Activated T-helper 1 cell treated with anti-CD3 and anti-CD28 coated beads, Interleukin-2, amount 50 U/mL, for 16 hours (primary cell): ENCODE measurements at places on chromosomes 4 and X.

DNA sequence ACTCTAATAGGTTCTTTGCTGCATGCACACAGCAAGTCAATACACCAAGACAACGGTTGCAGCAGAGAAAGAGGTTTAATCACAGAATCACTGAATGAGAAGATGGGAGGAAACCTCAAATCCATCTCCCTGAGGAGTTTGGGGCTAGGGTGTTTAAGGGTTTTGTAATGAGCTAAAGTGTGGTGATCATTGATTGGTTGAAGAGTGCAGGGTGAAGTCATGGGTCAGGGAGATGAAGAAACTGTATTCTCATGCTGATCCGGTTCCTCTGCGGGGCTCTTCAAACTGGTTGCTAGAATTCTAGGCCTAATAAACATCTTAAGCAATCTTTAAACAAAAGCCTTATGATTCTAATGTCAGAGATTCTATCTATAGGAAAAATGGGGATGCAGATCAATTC lies 432.5 kb upstream of the FAM47C start:
- DNase-seq: no peak

DNA sequence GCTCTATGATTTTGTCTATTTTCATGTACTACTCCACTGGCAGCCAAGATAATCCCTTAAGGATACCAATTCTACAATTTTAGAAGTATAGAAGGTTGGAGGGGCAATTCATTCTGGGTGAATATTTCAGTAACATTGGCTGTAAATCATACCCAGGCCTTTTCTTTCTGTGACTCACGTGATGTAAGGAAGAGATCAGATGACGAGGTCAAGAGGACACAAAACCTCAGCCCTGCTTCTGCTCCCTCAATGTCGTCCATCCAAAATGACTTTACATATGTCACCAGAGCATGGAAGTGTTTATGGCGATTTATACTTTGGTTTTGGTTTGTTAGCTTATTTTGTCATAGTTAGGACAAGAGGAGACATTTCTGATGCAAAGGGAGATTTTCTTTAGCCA lies 70.7 kb upstream of the SLC4A4 start:
- DNase-seq: no peak

- DNase-seq: no peak
Observed at GRCh38 chrX:105063743-105064142, 156.8 kb downstream of the TEX13A start.

DNA sequence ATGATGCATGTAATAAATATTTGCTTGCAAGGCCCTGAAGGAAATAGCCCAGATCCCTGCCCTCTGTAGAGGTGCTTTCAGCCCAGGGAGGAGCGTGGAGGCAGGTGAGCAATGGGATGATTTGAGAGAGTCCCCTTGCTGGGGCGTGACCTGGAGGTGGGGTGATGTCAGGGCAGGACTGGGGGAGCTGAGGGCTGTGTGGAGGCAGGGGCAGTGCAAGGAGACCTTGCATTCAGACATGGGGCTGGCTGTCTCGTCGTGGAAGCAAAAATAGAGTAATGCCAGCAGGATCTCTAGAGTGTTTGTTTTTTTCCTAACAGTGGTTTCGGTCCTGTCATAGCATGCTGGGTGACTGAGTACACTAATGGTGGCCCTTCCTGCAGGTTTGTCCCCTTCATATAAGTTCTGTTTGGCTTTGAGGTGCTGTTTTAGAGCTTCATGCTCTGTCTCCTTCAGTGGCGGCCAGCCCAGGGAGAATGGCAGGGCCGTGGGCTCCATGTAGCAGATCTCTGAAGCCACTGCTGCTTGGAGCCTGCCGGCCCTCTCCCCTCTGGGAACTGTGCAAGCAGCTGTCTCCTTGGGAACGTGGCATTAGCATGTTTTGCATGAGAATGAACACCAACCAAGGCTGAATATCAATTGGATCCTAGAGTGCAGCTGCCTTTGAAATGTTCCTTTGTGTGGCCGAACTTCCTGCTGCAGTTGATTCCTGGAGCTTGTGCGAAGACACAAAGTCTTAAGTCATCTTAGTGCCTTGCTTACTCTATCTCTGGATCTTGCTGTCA lies 39.3 kb upstream of the CLDN34 start:
- no peak for DNase-seq

- DNase-seq: no peak
Observed at GRCh38 chrX:122220644-122221373, 963.3 kb upstream of the GRIA3 start.

GRCh38 chr4:108119199-108119800 lies 49.4 kb downstream of the LEF1 start:
- DNase-seq: no peak

GRCh38 chrX:27966492-27966891 lies 14.8 kb downstream of the DCAF8L1 start:
- no peak for DNase-seq

DNA sequence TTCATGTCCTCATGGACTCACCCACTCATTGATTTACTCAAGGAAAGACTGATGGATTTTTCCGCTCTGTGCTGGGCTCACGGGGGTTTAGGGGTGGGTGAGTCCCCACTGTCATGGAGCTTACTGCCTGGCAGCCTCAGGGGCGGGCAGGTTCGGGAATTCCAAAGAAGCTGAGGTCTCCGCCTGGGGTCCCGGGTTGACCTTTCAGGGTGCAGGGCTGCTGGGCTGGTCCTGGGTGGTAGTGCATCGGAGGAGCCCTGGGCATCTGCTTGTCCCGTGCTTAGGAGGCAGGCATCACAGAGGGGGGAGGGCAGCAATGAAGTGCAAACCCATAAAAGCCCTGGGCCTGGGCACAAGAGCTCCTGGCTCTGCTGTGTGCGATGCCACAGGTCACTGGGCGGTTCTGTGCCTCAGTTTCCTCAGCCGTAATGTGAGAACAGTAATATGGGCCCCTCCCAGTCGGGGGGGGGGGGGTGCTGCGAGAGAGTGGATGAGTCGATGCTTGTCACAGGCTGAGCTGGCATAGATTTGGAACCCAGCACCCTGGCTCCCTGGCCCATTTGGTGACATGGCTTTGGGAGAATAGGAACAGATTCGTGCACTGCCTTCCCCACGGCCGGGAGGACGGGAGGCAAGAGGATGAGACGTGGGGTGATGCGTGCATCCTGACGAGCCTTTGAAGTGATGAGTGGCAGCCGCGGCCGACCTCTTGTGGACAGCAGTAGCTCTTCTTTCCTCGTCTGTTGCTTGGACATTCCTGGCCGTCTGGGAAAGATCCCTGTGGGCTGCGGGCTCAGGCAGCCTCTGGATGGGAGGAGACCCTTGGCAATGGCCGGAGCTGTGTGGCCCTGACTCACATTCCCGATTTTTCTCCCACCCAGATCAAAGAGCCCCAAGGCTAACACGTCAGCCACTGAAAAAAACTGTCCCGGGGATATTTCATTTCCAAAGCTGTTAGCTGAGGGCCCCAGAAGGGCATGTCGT lies 42.0 kb downstream of the PSAPL1 start:
- no peak for DNase-seq

DNA sequence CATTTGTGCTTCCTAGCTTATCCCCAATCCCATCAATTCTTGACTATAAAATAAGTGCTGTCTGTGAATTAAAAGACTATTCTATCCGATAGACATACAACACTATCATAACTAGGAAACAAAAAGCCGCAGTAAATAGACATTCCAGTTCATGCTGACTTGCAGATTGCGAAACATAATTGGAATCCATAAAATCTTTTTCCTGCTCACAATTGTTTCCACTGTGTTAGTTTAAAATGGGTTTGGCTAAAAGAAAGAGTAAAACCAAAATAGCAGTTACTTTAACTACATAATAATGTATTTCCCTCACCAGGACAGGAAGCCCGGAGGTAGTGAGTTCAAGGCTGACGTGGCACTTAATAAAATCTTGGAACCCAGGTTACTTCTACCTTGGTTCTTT lies 17.2 kb downstream of the SMIM31 start:
- DNase-seq: no peak

DNA sequence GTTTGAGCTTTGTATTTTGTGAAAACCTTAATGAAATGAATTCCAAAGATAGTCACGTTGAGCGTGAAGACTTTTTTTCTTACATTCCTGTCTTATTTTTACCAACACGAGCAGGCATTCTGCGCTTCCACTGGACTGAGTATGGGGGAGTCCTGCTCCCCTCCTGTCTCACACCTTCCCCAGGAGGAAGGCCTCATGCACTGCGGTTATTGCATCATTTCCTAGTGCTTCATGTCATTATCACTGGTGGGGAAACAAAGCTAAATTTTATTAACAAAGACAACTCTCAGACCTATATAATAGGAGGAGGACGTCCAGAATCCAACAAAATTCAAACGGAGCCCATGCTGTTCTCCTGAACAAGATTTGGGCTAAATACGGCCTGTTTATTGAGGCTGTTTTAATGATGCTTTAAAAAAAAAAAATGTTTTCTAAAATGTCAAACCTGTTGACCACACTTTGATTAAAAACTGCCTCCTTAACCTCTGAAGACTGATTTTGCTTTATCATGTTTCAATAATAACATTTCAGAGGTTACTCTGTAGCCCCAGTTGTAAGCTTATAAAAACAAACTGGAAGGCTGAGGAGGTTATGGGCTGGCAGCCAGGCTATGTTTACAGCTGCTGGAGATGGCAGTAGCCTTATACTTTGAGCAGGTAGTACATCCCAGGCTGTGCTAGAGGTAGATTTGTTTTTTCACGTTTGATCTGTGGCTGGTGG lies 118.0 kb downstream of the SOWAHB start:
- no peak for DNase-seq

DNA sequence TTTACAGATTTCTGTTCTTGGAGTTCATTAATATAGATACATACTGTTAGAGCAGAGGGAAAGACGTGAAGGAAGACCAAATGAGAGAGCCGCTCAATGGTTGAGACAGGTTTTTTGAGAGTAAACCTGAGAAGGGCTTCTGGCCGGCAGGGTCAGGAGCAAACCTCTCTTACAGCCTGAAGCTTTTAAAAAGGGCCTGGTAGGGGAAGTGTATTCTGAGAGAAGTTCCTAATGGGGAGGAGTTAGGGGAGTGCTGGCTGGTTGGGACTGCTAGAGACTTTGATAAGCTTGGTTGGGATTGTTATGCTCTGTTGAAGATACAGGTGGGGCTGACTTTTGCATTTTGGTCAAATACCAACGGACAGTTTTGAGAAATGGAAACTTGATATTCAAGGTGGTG lies 186.8 kb upstream of the PABPC4L start:
- DNase-seq: no peak

- no peak for DNase-seq
Observed at GRCh38 chr4:161817914-161818313, 345.9 kb downstream of the FSTL5 start.

DNA sequence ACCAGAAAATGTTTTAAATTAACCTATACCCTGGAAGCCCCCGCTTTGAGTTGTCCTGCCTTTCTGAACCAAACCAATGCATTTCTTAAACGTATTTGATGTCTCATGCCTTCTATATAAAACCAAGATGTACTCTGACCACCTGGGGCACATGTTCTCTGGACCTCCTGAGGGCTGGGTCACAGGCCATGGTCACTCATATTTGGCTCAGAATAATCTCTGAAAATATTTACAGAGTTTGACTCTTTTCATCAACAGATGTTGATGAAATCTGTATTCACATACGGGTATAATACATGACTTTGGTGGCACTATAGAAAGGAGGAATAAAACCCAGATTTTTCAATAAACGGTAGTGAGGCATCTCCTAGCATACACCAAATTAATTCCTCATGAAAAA lies 55.7 kb downstream of the STAP1 start:
- no peak for DNase-seq

DNA sequence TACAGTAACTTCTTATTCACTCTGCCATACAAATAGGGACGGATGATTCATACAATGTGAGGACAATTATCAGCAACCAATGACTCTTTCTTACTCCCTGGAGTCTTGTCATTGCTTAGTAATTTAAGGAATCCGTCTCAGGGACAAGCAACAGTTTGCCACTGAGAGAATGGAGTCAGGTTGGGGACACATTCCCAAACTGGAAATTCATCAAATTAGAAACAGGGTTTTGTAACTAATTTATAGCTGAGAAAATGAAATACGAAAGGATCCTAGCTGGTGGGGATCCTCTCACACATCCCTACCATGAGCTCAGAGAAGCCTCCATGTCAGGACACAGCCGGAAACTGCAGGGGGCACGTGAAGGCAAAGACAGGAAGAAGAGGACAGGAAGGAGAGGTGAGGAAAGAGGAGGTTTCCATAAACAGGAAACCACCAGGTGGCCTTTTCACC lies 50.4 kb upstream of the KDR start:
- no peak for DNase-seq

DNA sequence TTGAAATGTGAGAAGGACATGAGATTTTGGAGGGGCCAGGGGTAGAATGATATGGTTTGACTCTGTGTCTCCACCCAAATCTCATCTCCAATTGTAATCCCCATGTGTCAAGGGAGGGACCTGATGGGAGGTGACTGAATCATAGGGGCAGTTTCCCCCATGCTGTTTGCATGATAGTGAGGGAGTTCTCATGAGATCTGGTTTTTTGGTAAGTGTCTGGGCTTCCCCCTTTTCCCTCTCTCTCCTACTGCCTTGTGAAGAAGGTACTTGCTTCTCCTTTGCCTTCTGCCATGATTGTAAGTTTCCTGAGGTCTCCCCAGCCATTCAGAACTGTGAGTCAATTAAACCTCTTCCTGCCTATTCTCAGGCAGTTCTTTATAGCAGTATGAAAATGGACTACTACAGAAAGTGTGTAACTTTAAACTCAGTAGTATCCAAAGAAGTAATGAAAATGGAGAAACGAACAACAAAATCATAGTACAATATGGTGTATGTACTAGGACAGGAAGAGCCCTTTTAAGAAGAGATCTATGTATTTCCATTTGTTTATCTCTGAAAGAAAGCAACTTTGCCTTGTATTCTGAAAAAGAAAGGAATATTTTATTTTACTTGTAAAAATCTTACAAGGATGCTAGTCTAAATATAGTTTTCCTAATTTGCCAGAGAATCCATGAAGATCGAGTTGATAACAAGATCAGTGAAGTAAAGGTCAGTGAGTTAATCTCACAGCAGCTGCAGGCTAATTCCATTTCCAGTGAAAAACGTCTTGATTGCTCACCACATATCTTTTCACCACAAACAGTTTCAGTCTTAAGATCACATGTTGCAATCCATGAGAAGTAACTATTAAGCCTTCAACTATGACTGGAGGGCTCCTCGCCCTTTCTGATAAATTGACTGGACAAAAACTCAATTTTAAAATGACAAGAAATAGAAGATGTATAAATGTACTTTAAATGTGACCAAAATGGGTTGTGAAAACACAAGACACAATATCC lies 20.5 kb downstream of the PKD2 start:
- no peak for DNase-seq

GRCh38 chr4:116055857-116056827 lies 942.7 kb upstream of the NDST4 start:
- DNase-seq: no peak

GRCh38 chrX:44915361-44915868 lies 42.4 kb downstream of the KDM6A start:
- DNase-seq: no peak
